Sciatic nerve (tissue), 2 donors: ENCODE measurements at places on chromosomes 5 and 9. TPM values are rescaled to one million over a fixed set of nuclear protein-coding genes. Genes with fewer than 3 reads are reported as not detected.

- peak; percentile 52 for DNase-seq
These were observed 11.2 kb downstream of the ROPN1L start for GRCh38 chr5:10452768-10453331.

The KIAA1958 gene
- total RNA-seq: 5.8 TPM

GRCh38 chr9:125145425-125145824 lies 2.1 kb upstream of the SCAI start:
- DNase-seq: no peak

The TMEM174 gene
- not detected for total RNA-seq

DNA sequence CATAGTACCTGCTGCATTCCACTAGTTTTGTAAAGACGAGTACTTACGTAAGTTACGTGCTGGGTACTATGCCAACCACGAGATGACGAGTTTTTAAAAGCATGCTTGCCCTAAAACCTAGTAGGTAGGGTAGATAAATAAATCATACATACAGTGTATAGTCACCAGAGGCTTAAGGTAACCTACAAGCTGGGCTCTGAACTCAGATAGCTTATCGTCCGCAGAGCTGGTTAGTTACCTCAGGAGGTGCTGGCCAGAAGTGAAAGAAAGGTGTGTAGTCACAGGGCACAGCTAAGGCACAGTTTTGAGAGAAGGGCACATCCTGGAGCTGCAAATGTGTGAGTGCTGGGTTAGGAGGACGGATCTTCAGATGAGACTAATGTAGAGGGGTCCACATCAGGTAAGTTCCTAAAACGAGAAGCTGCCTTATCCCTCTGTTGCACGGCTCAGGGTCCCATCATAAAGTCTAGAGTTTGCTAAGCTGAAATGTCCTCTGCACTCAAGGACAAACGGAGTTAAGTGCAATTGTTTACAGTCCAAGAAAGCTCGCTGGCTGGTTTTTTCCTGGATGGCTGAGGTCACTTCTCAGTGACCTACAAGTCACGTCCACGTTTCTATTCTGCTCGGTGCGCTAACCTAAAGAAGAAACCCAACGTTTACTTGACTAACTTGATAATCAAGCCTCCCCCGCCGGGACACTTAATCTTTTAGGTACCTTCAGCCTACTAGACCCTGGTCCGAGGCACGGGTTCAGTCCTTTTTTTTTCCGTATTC lies 1.1 kb upstream of the SNX24 start:
- DNase-seq: no peak

The PCDHGA12 gene
- total RNA-seq: 12.1 TPM

GRCh38 chr5:133364936-133365707 lies 247.2 kb downstream of the FSTL4 start:
- no peak for DNase-seq

DNA sequence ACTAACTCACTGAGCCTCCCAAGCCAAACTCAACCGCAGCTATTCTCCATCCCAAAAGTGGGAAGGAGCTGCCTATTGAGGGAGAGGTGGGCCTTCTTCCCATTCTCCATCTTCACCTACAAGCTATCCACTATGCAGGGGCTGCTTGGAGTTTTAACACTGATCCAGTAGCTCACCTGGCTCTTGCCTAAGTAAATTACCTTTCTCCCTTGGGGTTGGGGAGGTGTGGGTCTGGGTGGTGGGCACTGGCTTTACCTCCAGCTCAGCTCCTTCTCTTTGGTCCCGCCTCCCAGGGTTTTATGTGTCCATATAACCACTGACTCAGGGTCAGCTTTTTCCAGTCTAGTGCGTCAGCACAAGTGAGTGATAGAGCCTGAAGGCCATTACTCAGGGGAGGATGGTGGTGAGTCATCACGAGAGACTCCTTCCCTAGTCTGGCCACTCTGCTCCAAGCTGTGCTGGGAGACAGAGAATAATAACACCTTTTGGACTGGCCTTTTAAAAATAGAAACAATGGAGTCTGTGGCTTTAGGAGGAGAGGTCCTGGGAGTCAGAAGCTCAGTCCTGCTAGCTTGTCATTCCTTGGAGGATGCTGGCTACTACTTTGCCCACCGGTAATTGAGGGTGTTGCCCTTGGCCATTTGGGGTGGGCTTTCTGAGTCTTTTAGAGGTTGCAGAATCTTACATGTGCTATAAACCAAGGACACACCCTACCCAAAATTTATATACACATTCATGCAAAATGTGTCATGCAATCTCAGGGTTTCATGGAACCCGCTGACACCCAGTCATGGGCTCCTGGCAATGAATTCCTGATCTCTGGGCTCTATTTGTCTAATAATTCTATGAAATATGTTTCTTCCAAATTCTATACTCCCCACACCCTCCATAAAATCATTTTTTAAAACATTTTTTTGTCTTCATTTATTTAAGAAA lies 35.6 kb upstream of the ATP6V1G1 start:
- DNase-seq: peak; percentile 61

The SH2D3C gene
- 22.6 TPM for total RNA-seq

DNA sequence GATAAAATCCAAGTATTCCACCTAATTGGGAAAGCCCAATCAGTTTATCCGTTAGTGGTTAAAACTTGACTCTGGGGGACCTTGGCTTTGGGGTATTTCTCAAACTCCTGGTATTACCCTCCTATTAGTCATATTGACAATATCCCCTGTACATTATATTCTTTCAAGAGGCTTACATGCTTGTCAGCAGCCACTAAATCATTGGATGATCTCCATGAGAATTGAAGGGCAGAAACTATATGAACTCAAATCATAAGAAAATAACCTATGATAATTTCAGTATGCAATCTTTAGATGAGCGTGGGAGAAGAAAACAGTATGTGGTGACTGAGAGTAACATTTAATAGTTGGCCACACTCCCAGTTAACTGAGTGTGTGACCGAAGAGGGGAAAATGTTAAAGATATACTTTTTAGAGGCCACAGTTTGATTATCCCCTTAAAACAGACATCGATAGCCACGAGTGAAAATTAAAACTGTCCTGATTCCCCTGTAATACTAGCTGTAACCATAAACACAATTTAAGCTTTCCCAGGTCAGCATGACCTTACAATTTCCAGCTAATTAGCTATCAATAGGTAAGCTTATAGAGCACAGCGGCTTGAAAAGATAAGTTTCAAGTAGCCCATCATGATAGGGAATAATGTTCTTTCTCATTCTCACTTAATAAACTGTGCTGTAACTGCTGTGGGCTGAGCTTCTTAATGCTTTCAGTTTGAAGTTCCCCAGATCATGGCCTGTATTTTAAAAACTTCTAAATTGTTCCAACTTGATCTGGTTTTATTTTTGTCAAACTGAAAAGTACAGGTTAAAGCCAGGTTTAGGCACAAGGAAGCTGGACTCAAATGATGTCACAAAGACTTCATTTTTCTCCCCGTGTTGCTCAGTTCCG lies 58.6 kb downstream of the PUM3 start:
- no peak for DNase-seq

GRCh38 chr5:35821513-35821912 lies 35.2 kb upstream of the IL7R start:
- no peak for DNase-seq

The PPWD1 gene
- 47.1 TPM for total RNA-seq

The C5orf58 gene
- not detected for total RNA-seq

- no peak for DNase-seq
These were observed 59.4 kb downstream of the FYB1 start for GRCh38 chr5:39159811-39160490.

DNA sequence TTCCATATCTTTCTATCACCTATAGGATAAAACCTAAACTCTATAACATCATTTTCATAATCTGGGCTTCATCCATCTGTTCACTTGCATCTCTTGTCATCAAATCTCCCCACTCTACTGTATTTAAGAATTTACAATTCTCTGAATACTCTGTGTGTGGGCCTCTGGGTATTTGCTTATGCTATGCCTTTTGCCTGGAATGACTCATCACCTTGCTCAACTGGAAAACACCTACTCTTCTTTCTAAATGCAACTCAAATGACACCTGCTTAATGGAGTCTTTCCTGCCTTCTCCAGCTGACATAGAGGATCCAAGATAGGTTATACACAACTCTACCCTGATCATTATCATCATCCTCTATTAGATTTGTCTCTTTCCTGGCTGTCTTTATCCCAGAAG lies 421.7 kb downstream of the SPATA31D1 start:
- no peak for DNase-seq

DNA sequence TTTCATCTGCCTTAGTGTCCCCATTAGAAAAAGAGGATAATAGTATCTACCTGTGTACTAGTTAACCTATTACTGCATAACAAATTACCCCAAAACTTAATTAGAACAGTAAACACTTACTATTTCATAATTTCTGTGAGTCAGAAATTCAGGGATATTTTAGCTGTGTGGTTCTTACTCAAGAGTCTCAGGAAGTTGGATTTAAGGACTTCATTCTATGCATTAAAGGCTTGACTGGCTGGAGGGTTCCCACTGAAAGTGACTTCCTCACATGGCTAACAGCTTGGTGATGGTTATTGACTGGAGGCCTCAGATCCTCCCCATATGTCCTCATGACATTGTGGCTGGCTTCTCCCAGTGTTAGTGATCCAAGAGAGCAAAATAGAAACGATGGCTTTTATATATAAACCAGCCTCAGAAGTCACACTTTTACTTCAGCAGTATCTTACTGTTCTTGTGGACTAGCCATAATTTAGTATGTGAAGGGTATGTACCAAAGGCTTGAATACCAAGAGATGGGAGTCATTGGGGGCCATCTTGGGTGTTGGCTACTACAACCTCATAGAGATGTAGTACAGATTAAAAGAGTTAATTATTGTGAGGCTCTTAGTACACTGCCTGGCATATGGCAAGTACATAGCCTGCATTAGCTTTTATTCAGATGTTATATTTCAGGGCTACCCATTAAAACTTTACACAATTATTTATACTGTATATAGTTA lies 9.9 kb downstream of the RAD23B start:
- DNase-seq: no peak

DNA sequence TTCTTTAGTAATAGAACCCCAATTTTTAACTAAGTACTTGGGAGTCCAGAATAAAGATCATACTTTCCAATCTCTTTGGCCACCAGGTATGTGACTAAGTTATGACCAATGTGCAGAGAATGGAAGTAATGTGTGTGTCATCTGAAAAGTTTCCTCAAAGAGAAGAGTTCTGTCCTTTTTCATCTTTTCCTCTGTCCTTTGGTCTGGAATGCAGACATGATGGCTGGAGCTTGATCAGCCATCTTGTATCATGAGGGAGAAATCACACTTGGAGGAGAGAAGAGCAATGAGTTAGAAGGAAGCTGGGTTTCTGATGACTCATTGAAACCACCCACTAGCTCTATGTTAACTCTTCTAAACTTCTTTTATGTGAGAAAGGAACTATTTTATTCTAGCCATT lies 5.5 kb upstream of the CPEB4 start:
- no peak for DNase-seq

The PCDH12 gene
- 7.0 TPM for total RNA-seq

The OR1Q1 gene
- not detected for total RNA-seq

- no peak for DNase-seq
These were observed 50.9 kb downstream of the OSTF1 start for GRCh38 chr9:75139201-75139600.

DNA sequence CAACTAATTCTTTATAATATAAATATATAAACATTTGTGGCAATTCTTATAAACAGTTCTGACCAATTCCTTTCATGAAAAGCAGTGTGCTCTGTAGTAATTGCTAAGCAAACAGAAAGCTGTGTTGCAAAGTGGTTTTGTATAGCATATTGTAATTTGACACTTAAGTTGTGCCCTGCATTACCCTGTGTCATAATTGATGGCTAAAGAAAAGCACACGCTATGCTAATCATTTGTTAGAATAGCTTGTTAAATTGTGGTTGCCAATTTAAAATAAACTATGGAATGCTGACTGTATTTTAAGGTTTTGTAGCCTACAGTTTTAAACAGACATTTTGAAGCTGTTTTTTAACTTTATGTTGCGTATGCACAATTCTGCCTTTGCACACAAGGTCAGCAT lies 140.0 kb downstream of the PBX3 start:
- DNase-seq: no peak

GRCh38 chr9:133837627-133838597 lies 99.8 kb upstream of the SARDH start:
- DNase-seq: no peak

DNA sequence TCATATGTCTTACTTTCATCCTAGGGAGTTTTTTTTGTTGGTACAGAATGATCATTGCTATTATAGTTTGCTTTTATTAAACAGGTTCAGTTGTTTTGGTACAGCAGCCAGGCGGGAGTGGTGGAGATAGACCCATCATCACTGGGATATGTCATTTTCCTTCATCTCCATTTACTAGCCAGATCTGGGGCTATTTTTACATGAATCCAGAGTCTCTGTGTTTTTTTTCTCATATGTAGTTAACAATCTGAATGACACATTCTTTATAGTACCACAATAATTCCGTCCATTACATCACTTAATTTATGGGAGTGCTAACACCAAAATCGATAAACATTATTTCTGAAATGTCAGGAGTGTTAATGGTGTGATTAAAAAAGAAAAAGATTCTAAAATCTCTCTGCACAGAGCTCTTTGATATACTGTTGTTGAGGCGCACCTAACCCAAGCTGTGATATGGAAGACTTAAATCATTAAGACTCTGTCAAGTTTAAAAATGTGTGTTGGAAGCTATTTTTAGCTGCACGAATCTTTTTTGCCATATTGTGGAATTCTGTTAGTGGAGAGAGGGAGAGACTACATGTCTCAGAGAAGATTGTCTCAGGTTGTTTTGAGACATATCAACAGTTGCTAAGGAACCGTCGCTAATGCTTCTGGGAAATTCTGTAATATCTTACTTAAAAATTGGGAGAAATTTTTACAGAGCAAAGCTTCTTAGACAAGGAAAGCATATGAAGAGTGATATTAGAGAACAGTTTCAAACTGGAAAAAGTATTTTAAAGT lies 59.6 kb downstream of the RPS23 start:
- DNase-seq: no peak

DNA sequence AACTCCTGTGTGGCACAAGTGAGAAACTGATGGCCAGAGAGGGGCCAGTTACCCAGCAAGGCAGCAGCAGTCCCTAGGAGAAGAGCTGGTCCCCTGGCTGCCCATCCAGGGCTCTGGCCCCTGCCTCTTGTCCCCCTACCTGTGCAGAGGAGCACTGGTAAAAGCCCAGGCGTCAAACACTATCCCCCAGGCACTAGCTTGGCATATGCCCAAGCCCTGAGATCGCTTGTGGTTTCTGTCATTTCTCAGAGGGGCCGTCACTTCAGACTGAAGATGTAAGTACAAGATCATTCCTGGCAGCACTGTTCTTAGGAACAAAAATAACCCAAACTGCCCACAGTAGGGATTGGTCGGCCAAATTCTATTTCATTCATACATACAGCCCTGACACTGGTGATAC lies 53.9 kb downstream of the COL15A1 start:
- no peak for DNase-seq

DNA sequence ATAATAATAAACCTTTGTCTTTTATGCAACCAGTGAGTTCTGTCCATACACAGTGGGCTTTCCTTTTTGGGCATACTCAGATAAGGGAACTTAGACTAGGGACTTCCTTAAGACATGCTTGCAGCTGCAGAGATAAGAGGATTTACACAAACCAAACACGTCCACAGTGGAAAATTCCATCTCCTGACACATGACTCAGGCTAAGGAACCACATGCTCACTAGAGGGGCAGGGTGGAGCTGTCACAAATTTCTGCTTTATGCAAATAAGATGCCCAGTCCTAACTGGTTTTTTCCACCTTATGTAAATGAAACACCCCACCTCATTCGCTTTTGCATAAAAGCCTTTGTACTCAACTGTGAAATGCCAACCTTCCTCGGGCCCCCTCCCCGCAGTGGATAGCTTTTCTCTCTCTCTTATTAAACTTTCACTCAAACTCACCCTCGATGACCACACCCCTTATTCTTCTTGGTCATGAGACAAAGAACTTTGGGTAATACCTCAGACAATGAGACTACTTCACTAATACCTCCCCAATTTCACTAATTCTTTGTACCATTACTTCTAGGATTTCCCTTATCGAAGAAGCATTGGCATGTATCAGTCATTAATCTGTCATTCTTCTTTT lies 170.3 kb upstream of the FTMT start:
- no peak for DNase-seq
